ENCODE measurements at places on chromosomes 6 and 20.
A peak's percentile ranks its signal among the peaks of the same experiment; 100 is the strongest.

DNA sequence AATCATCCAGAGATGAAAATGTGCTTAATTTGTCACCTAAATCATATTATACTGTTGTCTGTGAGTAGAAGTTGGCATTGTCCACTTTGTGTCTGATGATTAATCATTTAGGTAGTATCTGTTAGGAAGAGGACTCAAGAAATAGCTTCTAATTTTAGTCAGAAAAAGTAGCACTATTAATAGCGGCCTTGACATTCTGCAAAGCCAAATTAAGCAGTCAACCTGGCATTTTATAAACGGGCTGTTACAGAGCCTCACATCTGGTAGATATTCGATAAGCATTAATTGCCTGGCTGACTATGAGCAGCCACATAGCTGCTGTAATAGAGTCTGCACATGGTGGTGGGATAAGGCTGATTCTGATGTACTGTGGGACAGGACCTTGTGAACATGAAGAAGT, 99.5 kb downstream of the KLHL32 start:
- DNase-seq, result no peak

GRCh38 chr6:142746524-142746923, 198.5 kb downstream of the HIVEP2 start:
- DNase-seq, result no peak

DNA sequence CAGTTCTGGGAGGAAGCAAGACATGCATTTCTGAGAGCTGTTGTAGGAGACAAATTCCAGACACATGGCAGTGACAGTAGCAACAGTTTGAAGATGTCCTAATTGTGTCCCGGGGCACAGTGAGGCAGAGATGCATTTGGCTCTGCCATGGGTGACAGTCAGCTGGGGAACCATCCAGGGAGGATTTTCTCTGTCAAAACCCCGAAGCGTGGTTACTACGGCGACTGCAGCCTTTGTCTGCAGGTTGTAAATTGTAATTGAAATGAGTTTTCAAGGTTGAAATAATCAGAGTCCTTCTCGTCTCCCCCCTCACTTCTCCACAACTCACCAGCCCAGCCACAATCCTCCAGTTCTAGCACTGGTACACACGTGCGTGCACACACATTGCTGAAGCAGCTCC, 100.1 kb downstream of the GRM4 start:
- no peak for DNase-seq

- peak; percentile 18 for DNase-seq
Measured at GRCh38 chr6:16277101-16277981, 39.0 kb downstream of the GMPR start.

DNA sequence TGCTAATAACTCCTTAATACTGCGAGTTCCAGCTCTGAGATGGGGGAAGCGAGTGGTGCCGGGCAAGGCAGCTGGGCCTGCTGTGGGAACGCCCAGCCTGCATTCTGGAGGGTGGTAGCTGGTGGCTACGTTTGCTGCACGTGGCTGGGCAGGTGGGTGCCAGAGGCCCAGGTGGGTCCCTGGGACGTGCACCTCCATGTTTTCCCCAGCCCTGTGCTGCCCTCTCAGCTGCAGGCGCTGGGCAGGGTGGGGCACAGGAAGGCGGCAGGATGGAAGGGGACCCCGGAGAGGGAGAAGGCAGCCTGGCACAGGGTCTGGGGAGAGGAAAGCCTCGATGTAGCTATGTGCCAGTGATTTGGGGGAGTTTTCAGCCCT, 388.8 kb downstream of the CDH4 start:
- no peak for DNase-seq

GRCh38 chr6:25788305-25788922, 33.9 kb downstream of the SLC17A4 start:
- peak; percentile 41 for DNase-seq

DNA sequence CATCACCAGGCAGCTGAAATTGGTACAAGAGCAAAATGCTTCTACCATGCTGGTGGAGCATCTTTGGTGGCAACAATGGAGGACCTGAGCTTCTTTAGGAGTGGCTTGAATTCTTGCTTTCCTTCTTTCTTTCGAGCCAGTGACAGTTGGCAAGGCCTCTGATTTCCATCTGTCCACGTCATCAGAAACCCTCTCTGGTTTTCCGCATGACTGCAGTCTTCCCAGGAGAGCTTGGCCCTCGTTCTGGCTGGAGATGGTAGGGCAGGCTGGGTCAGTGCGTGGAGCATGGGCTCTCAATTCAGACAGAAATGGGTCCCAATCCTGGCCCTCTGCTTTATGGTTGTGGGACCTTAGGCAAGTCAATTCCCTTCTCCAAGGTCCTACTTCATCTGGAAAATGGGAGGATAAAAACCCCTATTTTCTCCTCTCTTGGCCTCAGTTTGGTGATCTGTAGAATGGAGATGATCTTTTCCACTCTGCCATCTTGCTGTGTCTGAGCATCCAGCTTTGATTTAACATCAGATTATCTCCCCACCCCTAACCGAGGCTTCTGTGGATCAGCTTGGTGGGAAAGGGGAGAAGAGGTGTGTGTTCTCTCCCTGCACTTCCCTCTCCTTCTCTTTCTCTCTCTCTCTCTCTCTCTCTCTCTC, 3.6 kb upstream of the BPIFB1 start:
- no peak for DNase-seq
